Fibroblast of pulmonary artery (primary cell): ENCODE measurements at places on chromosomes 5 and 9.

DNA sequence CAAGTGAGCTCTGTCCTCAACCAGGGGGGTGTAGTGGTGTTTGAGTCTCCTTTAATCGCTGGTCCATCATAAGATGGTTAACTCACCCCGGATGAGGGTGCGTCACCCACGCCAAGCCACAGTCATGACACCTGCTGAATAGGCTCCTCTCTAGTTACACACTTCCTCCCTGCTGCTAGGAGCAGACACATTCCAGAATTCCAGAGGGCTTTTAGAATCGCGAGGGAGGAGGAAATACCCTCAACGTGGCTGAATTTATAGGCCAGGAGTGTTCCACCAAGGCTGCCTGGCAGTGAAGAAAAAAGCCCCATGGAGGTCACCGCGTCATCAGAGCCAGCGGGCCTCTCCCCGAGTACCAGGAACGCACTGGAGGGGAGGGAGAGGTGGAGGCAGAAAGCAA lies 5.1 kb downstream of the GLRX start:
- no peak for DNase-seq

DNA sequence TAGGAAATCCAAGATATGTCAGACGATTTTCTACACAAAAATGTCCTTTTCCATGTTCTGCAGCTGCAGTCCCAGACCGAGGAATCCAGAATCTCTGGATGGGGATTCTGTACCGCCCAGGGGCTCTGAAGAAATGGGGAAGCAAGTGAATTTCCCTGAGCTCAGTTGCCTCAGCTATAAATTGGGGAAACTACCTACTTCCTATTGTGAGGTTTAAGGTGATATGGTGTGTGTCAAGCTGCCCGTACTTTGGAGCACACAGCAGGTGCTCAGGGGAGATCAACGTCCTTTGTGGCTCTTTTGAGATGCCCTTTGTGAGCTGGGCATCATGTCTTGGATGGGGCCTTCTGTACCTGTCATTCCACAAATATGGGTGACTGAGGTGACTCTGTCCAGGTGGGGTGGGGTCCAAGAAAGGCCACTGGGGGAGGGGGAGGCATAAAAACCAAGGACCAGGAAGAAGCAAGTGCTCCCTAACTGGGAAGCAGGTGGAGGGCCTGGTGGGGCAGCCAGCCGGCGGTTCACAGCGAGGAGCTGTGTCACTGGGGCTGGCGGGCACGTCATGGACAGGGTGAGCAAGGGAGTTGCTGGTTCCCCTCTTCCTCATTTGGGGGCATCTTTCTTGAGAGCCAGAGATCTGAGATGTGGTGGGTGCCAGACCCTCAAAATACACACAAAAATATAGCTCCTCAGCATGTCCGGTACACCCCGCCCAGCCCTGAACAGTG lies 116.0 kb downstream of the CRB2 start:
- no peak for DNase-seq

DNA sequence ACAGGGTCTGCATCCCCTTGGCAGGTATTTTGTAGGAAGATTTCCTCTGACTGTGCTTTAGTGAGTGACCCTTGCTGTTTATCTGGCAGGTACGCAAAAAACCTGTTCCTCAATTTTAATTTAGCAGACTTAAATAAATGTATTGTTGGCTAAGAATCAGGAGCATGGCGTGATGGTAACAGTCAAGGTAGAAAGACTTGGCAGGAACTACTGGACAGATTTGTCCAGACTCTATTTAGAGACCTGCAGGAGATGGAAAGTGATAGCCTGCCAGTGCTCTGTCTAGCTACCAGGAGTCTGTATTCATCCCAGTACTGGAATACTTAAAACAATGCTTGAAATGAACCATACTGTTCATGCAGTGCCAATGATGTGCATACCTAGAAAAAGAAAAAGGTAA lies 78.8 kb upstream of the MAST4 start:
- no peak for DNase-seq

DNA sequence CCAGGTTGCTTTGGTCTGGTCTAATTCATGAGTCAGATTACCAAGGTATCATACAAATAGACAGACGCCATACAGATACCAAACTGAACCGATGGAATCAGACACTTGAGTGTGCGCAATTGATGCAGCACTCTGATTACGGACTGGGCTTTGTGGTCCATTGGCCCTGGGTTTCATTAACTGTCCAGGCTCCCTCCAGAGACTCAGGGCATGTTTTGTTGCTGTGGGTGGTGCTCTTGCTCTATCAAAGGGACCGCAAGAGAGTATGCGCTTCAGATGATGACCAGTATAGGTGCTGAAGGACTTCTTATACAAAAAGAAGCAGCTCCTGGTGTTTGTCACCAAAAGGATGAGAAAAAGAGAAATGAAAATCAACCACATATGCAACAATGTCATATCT lies 36.9 kb upstream of the ANKRD55 start:
- DNase-seq, result no peak

DNA sequence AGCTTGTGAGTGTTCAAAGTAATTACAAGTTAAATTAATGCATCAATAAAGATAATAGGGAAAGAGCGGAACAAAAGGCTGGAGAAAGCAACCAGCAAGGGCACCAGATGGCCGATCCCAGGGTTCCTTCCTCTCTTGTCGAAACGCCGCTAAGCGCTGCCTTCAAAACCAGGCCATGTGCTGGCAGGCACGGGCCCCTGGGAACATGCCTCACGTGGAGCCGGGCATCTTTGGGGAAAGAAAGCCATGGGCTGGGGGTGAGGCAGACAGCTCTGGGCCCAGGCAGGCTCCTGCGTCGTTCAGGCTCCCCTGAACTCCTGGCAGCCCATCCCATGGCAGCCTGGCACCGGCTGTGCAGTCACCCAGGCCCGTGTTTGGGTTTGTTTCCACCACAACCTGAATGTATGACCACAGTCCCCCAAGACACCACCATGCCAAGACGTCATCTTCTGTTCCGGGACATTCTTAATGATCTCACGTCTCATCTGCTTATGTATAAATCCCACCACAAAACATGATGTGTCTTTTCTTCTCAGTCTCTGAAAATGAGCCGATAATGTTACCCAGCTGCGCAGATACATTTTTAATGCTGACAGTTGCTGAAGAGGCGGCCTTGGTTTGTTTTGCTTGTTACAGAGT lies 110.4 kb upstream of the SARDH start:
- DNase-seq, result no peak
